ENCODE measurements at places on chromosomes 7 and 10.

DNA sequence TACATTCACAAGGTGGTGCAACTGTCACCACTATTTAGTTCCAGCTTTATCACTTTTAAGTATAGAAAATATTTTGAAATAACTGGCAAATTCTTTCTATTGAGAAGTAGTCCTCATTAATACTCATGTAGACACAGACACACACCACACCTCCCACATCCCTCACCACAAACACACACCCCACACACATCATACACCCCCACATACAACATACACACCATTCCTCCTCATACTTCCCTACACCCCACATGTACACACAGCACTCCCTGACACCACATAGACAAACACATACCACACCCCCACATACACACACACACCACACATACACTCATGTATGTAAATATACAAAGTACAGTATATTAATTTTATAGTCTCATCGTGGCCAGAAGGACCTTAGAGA is 178.8 kb downstream of the LRMDA start:
- no peak for DNase-seq

DNA sequence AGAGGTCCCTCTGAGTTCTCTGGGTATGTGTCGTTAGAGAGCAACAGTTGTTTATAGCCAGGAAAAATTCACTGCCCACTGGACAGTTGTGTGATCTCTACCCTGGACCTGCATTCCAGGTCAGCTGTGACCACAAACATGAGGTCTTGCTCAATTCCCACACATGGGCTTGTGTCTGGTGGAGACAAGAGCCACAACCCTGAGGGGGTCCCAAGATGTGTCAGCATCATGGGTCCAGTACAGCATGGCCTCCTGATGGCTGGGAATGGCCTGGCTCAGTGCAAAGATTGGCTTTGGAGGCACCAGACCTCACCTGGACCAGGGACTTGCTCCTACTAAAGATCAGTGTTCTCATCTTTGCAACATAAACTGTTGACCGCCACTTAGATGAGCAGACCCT is 751.6 kb downstream of the GRID1 start:
- DNase-seq, result no peak

- no peak for DNase-seq
These were observed 136.3 kb downstream of the KCNMA1 start for GRCh38 chr10:77501152-77501845.

DNA sequence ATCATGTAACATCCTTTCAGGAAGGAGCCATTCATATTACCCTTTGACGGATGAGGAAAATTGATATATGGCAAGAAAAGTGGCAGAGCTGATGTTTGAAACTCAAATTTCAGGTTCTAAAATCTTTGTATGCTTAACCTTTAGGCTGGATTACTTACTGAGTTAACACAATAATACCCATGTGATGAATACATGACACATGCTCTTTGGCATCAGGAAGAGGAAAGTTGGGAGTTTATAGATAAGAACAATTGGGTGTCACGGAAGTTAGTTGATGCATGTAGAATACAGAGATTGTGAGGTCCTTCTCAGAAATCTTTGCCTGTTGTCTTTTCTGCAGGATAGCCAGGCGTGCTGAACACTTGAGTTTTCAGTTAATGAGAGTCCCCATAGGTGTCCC is 572.1 kb upstream of the POM121L12 start:
- DNase-seq, result no peak

GRCh38 chr7:149498811-149499210 is 1.2 kb upstream of the ZNF746 start:
- DNase-seq, result no peak

DNA sequence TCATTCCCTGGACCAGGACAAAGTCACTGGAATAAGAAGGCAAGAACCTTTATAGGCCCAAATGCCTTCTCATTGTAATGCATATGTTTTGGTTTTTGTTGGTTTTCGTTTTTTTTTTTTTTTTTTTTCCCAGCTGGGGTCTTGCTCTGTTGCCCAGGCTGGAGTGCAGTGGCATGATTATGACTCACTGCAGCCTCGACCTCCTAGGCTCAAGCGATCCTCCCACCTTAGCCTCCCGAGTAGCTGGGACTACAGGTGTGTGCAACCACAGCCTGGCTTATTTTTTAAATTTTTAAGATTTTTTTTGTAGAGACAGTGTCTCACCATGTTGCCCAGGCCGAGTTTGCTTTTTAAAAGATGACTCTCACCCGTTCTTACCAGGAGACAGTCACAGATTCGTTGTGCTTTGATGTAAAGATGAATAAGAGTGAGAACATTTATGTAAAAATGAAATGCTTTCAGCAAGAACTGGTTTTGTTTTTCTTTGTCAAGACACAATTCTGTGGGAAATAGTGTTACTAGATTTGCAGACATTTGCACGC is 7.6 kb downstream of the IQCE start:
- DNase-seq, result no peak

DNA sequence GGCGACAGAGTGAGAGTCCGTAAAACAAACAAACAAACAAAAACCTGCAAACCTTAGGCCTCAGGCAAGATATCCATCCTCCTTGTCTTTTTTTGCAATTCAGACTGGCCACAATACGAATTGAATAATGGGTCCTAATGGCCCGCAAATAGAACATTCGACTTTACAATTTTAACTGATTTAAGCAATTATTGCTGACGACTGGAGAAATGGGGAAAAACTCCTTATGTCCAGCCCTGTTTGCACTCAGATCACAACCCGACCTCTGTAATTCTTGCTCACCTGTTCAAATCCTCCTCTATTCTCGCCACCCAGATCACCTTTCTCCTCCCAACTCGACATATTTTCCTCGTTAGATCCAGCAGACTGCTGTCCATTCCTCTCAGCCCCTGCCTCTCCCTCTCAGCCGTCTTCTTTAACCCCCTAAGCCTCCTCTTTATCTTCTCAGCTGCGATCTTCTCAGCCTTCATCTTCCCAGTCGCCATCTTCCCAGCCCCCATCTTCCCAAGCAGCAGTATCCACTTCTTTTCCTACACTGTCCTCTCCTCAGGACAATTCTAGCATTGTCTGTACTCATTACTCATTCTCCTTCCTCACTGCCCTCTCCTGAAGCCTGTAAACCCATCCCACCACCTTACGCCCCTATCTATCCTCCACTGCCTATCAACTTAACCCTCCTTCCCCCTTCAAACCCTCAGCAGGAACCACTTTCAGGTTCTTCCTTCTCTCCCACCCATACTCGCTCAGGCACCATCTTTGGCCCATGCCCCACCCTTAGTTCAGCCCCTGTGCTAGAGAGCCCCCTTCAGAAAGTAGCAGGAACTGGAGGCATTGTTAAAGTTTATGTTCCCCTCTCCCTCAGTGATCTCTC is 61.8 kb downstream of the LRRC17 start:
- DNase-seq, result no peak

DNA sequence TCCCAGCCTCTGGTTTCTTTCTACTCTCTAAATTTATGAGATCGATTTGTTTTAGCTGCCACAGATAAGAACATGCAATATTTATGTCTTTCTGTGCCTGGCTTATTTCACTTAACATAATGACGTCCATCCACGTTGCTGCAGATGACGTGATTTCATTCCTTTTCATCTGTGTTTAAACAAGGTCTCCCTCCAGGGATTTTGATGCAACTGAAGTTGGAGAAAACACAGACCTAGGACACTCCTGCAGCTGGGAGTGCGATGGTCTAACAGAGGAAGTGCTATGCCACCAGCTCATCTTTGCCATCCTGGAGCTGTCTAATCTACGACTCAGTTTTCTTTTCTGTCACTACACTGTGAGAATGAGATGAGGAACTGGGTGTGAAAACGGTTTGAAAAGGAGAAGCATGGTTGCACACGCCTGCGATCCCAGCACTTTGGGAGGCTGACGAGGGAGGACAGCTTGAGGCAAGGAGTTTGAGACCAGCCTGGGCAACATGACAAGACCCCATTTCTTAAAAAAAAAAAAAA is 1.5 kb upstream of the KCTD7 start:
- no peak for DNase-seq

- DNase-seq, result no peak
These were observed 46.5 kb downstream of the MALSU1 start for GRCh38 chr7:23345601-23346000.

DNA sequence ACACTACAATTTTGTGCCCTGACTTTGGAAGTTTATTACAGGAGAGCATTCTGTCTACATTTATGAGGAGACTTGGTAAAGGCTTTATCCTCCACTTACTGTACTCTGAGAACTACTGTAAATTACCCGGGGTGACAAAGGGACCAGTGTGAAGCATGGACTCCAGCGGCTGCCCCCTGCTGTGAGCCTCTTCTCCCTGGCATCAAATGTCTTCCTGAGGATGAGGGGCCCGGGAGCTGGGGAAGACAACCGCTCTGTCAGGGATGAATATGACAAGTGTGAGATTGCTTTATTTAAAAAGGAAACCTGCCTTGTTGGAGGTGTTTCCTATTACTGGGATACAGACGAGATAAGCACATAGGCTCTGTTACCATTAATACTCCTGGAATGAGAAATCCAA is 714.8 kb downstream of the CCSER2 start:
- no peak for DNase-seq

GRCh38 chr10:126062131-126063032 is 166.0 kb downstream of the FANK1 start:
- DNase-seq, result no peak

GRCh38 chr7:57646901-57647246 is 196.9 kb downstream of the ZNF716 start:
- no peak for DNase-seq

GRCh38 chr10:79409726-79410085 is 35.7 kb downstream of the ZCCHC24 start:
- no peak for DNase-seq

GRCh38 chr10:7483848-7484247 is 73.0 kb upstream of the SFMBT2 start:
- DNase-seq, result no peak

DNA sequence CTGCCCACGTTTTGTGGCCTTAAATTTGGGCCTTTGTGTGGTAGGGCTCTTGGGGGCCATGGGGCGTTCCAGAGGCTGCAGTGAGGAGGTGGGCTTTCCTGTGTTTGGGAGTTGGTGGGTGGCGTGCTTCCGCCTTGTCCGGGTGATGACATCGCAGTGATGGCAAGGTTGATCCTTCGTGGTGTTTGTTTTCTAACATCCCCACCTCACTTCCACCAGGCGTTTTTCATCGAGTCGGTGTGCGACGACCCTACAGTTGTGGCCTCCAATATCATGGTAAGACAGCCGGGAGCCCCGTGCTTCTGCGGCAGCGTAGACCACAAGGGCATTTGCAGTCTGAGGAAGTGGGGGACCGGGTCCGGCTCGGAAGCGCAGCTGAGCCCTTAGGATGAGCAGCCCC is 14.2 kb downstream of the PFKFB3 start:
- DNase-seq, result no peak

DNA sequence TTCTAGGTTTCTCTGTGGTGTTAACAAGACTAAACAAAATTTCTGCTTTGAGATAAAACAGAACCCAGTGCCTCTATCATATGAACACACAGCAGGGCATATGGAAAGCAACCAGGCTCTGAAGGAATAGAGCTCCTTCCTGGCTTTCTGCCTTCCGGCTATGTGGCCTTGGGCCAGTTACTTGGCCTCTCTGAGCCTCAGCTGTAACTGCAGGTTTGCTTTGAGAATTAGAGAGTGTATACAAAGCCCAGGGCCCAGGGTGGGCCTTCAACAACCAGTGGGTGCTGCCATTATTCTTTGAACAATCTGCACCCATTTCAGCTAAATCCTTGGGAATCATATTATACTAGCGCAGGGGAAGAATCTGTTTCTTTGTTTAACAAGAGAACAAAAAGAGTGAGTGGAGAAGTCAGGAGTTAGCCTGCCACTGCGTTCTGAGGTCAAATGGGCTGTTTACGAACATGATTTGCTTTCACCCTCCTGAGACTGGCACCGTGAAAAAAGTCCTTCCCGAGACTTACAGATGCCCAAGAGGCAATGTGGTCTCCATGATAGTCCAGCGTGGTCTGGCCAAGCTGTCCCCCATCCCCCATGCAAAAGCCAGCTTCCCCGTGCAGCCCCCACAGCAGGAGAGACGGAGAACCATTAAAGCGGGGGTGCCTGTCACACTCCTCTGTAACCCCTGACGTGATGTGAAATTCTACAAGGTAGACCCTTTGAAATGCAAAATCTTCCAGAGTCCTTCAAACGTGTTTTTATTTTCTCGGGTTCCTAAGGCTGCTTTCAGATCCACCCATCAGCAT is 4.9 kb downstream of the FAM53B start:
- DNase-seq, result no peak

DNA sequence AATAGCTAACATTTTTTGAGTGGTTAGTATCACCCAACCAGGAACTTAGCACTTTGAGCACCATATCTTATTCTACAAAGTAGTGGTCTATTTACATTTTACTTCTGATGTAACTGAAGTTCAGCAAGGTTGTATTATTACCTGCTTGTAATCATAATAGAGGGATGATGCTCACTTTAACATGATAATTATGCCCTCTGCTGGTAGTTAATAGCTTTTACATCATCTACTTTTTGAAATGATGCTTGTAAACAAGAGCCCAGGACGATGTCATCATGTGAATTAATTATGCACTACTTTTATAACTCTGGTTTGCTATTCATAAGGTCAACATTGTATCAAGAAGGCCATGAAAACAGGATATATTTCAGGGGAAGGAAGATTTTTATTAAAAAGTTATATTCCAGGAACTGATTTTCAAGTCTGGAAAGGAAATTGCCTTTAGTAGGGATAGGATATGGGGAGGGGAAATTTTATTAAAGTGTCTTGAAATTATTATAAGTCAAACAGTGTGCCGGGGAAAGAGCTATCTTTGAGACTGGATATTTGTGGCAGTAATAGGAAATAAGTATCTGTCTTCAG is 80.3 kb upstream of the SCIN start:
- DNase-seq, result no peak

DNA sequence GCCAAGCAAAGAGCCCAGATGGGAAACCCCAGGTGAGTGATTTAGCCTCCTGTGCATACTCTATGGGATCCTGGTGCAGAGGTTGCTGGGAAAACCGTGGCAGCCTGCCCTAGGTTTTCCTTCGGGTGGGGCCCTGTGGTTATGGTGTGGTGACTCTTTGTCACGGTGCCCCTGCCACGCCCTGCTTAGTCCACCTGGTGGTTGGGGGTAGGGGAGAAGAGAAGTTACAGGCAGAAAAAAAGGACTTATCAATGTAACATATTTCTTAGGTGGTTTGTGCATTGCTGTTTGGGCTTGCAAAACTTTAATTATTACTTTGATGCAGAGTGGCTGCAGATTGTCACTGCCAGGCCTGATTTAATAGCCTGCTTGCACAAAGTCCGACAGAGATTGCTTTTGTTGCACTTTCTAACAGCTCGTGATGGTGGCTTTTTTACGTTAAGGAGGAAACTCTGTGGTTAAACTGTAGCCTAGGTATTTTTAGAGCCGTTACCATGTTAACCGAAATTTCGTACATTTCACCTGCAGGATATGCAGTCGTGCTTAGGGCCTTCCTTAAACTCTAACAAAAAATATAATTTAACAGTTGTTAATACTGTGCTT is 197.4 kb downstream of the RNLS start:
- peak; percentile 34 for DNase-seq

DNA sequence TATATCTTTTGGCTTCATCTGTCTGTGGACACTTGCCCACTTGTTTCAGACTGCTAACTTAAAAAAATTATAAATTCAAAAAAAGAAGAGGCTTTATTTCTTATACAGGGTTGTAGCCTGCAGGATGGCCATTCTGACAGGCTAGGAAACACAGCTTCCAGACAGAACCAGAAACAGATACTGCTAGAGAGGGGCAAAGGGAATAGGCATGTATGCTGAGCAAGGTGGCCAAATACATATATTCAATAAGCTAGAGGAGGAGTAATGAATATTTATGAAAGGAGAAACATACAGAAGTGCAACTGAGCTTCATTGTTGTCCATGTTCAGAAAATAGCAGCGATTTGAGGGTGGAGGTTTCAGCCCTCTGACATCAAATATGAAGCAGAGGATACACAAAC is 22.0 kb upstream of the MAGI2 start:
- no peak for DNase-seq

Data from T-helper 9 cell (primary cell).